ENCODE measurements at places on chromosomes 1 and 21. TPM values are rescaled to one million over a fixed set of nuclear protein-coding genes. Genes with fewer than 3 reads are reported as not detected.

Gene GPR52
- polyA plus RNA-seq: 0.88 TPM

Gene TTC22
- polyA plus RNA-seq: 28.2 TPM

Gene HHAT
- 3.3 TPM for polyA plus RNA-seq

Gene NBPF4
- not detected for polyA plus RNA-seq

Gene SPRR2G
- polyA plus RNA-seq: not detected

Gene TRAF3IP3
- polyA plus RNA-seq: 21.0 TPM

Gene SELL
- 2.1 TPM for polyA plus RNA-seq

Gene C8A
- polyA plus RNA-seq: 0.34 TPM

Gene SPRR1A
- polyA plus RNA-seq: not detected

Gene VASH2
- polyA plus RNA-seq: 5.1 TPM

Gene ADSS2
- polyA plus RNA-seq: 61.8 TPM

Gene CD34
- 33.1 TPM for polyA plus RNA-seq

Gene FCRL4
- polyA plus RNA-seq: 0.07 TPM

Gene HOOK1
- polyA plus RNA-seq: 35.6 TPM

Gene RHEX
- polyA plus RNA-seq: 0.45 TPM

Gene FAM72D
- polyA plus RNA-seq: 1.2 TPM

Gene AIM2
- 0.93 TPM for polyA plus RNA-seq

Gene AMPD1
- 0.13 TPM for polyA plus RNA-seq

Gene OR2M3
- polyA plus RNA-seq: not detected

Gene ADCY10
- polyA plus RNA-seq: 0.25 TPM

Gene UMODL1
- polyA plus RNA-seq: 0.67 TPM

Gene PTAFR
- 2.7 TPM for polyA plus RNA-seq

Gene KCNK2
- polyA plus RNA-seq: 6.6 TPM

Gene MORN1
- polyA plus RNA-seq: 10.3 TPM

Gene CGN
- 145 TPM for polyA plus RNA-seq

Gene SYT2
- 1.4 TPM for polyA plus RNA-seq

Gene CASQ2
- 1.8 TPM for polyA plus RNA-seq

Gene GBP6
- 0.04 TPM for polyA plus RNA-seq

Gene AIRE
- 14.3 TPM for polyA plus RNA-seq

Gene MIXL1
- polyA plus RNA-seq: 0.28 TPM

Measured in large intestine (tissue), 12 donors.